Psoas muscle (tissue), 8 donors: ENCODE measurements at places on chromosomes 4 and X. TPM values are rescaled to one million over a fixed set of nuclear protein-coding genes. Genes with fewer than 3 reads are reported as not detected.

DNA sequence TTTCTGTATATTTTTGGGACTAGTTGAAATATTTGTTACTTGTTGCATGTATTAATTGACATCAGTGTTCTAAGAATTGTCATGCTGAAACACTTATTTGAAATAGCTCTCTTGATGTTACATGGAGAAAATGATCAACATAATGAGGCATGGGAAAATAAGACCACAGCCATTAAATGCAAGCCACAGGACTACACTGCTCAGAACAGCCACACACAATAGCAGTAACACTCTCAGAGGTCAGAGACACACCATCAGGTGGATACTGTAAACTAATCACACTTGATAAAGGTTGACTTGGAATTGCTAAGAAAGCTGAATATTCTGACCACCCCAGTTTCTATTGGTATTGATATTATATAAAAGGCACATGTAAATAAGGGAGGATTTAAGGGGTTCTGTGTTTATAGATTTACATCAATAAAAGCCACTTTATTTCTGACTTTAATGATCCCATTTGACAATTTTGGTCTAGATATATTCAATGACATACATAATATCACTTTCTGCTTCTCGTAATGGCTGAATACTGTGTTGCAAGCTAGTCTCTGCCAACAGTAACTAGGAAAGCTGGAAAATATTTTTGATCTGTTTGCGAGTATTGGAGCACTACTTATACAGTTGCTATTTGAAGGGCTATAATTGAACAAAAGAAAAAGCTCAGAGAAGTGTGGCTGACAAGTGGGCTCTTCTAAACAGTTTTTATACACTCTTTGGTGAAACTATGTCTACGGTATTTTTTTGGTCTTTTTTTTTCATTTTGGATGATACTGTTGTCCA lies 876.5 kb upstream of the INTU start:
- H3K27ac ChIP-seq = no peak overlapping the region
- no peak for DNase-seq
- no peaks in the 10 kb centered on the region for H3K27me3 ChIP-seq
- H3K4me1 ChIP-seq = no peaks in the 10 kb centered on the region
- H3K36me3 ChIP-seq = no peaks in the 10 kb centered on the region

GRCh38 chrX:21986596-21986995 lies 45.5 kb upstream of the PHEX start:
- no peak overlapping the region for H3K4me3 ChIP-seq
- H3K36me3 ChIP-seq = no peaks in the 10 kb centered on the region
- no peaks in the 10 kb centered on the region for H3K4me1 ChIP-seq
- no peak for DNase-seq
- no peak overlapping the region for H3K27ac ChIP-seq

DNA sequence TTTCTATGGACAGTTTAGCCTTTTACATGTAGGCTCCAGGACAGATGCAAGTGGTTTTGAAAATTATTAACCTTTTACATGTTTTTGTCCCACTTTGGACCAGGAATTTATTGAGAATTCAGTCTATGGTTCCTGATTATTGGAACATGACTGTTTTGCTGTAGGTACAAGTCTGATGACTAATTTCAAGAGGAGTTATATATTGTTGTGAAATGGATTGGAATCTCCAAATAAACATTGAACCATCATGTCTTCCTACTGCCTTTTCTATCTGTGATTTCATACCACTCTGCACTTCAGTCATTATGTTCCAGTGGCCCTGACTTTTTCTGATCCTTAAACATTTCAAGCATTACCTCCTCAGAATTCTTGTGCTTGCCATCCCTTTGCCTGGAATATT lies 35.9 kb downstream of the TBC1D19 start:
- no peaks in the 10 kb centered on the region for H3K36me3 ChIP-seq
- no peak for DNase-seq
- no peaks in the 10 kb centered on the region for H3K27me3 ChIP-seq
- no peak overlapping the region for H3K27ac ChIP-seq
- H3K4me3 ChIP-seq = no peak overlapping the region
- no peaks in the 10 kb centered on the region for H3K4me1 ChIP-seq

- DNase-seq = no peak
- H3K27me3 ChIP-seq = peaks cover 2% of the 10 kb centered on the region
- H3K36me3 ChIP-seq = no peaks in the 10 kb centered on the region
- no peak overlapping the region for H3K4me3 ChIP-seq
Observed at GRCh38 chr4:189374176-189374575, 566.5 kb upstream of the FRG1 start.

DNA sequence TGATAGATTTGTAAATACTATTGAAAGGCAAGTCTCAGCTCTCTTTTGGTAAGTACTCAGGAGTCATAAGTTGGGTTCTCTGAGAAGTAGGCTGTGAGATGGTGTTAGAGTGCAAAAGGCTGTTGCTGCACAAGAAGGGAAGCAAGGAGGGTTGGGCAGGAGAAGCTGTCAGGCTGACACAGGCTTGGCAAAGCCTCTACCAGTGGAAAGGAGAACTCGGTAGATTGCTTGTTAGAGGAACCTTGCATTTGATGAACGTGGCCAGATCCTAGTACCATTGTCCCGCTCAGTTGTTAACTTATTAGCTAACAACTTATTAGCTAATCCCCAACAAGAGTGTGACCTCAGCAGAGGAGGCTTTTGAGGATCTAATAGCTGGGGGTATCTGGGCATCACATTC lies 449.3 kb upstream of the BOD1L1 start:
- no peaks in the 10 kb centered on the region for H3K36me3 ChIP-seq
- DNase-seq = no peak
- no peaks in the 10 kb centered on the region for H3K4me1 ChIP-seq
- H3K27ac ChIP-seq = no peak overlapping the region
- H3K4me3 ChIP-seq = no peak overlapping the region

DNA sequence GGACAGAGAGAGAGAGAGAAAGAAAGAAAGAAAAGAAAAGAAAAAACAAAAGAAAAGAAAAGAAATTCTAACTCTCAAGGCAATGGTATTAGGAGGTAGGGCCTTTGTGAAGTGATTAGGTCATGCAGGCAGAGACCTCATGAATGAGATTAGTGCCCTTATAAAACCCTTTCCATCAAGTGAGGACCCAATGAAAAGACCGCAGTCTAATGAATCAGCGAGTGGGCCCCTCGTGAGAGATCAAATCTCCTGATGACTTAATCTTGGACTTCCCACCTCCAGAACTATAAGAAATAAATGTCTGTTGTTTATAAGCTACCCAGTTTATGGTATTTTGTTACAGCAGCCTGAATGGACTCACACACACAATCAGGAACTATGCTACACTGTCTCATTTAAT lies 16.9 kb downstream of the AASDH start:
- H3K27me3 ChIP-seq = no peaks in the 10 kb centered on the region
- H3K36me3 ChIP-seq = peaks cover 24% of the 10 kb centered on the region
- H3K27ac ChIP-seq = no peak overlapping the region

DNA sequence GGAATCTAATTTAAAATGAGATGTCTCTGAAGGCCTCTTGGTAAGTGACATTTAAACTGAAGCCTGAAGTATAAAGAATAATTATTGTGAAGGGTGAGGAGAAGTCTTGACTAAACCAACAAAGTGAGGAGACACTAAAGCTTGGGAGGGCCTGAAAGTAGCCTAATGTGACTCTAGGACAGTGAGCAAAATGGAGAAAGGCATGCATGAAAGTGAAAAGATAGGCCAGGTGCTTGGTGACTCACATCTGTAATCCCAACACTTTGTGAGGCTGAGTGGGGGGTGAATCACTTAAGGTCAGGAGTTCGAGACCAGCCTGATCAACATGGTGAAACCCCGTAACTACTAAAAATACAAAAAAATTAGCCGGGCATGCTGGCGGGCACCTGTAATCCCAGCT lies 46.9 kb upstream of the SMARCAD1 start:
- H3K27ac ChIP-seq = no peak overlapping the region
- H3K36me3 ChIP-seq = no peaks in the 10 kb centered on the region
- H3K27me3 ChIP-seq = no peaks in the 10 kb centered on the region
- no peak overlapping the region for H3K4me3 ChIP-seq
- DNase-seq = no peak

- peaks cover 9% of the 10 kb centered on the region for H3K4me1 ChIP-seq
- no peak overlapping the region for H3K4me3 ChIP-seq
- no peak overlapping the region for H3K27ac ChIP-seq
- no peaks in the 10 kb centered on the region for H3K27me3 ChIP-seq
- no peaks in the 10 kb centered on the region for H3K36me3 ChIP-seq
Observed at GRCh38 chr4:128906581-128906980, 97.1 kb downstream of the JADE1 start.

Gene AMOT
- total RNA-seq = 143 TPM

Gene DDX53
- total RNA-seq = not detected
